CD4-positive, alpha-beta T cell treated with Interleukin-12 subunit alpha and Interleukin-12 subunit beta, for 1 hour (primary cell): ENCODE measurements at places on chromosomes 12 and 14.

DNA sequence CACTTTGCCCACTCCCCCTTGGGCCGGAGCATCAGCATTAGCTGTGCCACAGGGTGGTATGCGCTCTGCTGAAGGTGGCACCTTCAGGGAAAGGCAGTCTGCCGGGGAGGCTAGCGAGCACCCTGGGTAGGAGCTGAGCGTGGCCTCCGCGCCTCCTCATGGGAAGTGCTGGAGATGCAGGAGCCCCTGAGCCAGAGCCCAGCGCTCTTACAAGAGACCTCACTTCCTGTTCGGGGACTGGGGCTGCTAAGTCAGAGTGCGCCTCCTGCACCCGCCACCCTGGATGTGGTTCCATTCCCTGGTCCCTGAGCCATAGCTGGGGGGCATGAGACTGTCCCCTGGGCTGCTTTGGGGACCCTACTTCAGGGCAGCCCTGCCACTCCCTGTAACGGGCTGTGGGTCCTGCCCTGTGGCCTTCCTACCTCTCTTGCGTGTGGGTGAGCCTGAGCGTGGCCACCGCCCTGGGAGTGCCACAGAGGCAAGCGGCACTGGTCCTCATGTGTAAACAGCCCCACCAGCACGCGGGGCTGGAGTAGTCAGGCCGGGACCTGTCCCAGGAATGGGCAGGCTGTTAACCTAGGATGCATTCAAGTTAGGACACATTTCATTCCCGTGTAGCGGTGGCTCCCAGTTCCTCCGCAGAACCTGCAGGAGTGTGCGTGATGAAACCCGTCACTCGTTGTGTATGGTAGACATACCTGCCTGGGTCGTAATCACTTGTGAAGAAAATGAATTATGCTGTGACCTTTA is 19.4 kb downstream of the COA8 start:
- DNase-seq, result no peak

DNA sequence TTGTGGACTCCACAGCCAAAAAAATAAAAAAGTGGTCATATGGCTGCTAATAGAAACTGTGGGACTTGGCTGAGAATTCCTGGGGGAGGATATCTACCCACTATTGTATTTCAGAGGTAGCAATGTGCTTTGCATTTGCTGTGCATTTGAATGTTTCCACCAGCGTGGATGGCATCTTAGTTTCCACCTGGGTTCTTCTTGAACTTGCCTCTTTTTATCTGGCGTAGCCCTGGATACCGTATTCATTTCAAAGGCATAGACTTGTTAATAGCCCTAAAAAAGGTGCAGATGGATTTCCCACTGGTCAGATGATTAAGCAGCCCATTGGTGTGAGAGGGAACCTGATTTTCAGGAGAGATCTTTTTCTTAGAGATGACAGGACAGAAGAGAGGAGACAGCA is 1.9 kb upstream of the MYF5 start:
- no peak for DNase-seq

- no peak for DNase-seq
These were observed 2.9 kb upstream of the NYNRIN start for GRCh38 chr14:24395609-24396582.

DNA sequence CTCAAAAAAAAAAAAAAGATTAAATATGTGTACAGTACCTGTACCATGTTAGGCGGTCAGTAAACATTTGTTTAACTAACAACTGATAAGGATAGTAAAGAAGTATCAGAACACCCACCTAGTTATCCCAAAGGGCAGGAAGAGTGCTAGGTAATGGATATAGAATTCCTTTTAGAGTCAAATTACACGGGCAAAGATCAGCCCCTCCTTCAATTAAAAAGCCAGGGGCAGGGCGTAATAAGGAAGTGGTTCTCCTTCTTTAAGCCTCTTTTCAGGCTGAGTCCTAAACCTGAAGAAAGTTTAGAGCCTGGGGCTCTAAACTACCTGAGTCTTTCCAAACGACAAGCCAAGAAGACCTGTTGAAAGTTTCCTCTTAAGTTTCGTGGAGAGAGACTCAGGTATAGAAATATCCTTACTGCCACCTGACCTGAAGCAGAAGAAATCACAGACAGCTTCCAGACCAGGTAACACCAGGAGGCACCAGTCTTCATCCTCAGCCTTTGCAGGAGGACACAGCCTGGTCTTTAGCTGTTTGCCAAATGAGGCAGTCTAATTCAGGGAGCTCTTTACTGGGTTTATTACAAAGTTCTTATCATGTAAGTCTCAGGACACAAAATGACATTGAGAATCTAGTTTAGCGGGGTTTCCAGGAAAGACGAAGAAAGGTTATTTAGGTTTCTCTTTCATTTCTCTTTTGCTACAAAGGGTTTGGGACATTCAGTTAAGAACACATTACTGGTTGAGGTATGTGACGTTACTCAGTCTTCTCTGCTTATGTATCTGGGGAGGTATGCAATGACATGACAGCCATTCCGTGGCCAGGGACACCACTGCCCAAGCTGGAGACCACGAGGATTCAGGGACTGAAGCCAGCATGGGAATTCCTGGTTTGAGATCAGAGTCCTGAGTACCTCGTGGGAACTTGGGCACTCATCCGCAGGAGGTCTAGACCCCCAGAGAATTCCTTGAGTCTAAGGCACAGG is at the start of gene BCL2L14:
TSS of gene BCL2L14 (plus strand) at position 266 of the 983 bp plus-strand sequence. CDS start 8,367 bp downstream, outside the sequence.
- peak; percentile 12 for DNase-seq

- peak; percentile 30 for DNase-seq
These were observed 31.9 kb upstream of the ZFP36L1 start for GRCh38 chr14:68824517-68825347.
